Stomach (tissue), 19 donors: ENCODE measurements at places on chromosomes 11 and 22. TPM values are rescaled to one million over a fixed set of nuclear protein-coding genes. Genes with fewer than 3 reads are reported as not detected.
A peak's percentile ranks its signal among the peaks of the same experiment; 100 is the strongest.

The C11orf86 gene
- not detected for total RNA-seq

The DGAT2 gene
- total RNA-seq: not detected

The PDE3B gene
- total RNA-seq: 49.2 TPM

The KRTAP5-8 gene
- not detected for total RNA-seq

The SLC43A3 gene
- total RNA-seq: 1.2 TPM

The TP53I11 gene
- total RNA-seq: 27.4 TPM

The OR5T3 gene
- total RNA-seq: not detected

The OR8D1 gene
- total RNA-seq: not detected

The SLC35E4 gene
- total RNA-seq: 4.1 TPM

- DNase-seq: no peak
- H3K4me1 ChIP-seq: no peaks in the 10 kb centered on the region
- no peak overlapping the region for H3K4me3 ChIP-seq
- no peaks in the 10 kb centered on the region for H3K27me3 ChIP-seq
- H3K36me3 ChIP-seq: no peaks in the 10 kb centered on the region
- H3K27ac ChIP-seq: no peak overlapping the region
Measured at GRCh38 chr11:92413757-92414513, 189.3 kb downstream of the FAT3 start.

GRCh38 chr11:131951121-131951520, 580.7 kb downstream of the NTM start:
- H3K36me3 ChIP-seq: no peaks in the 10 kb centered on the region
- no peak for DNase-seq
- H3K4me1 ChIP-seq: no peaks in the 10 kb centered on the region
- H3K27me3 ChIP-seq: no peaks in the 10 kb centered on the region
- no peak overlapping the region for H3K27ac ChIP-seq
- H3K4me3 ChIP-seq: no peak overlapping the region

- no peak overlapping the region for H3K4me3 ChIP-seq
- DNase-seq: peak; percentile 59
- H3K4me1 ChIP-seq: no peaks in the 10 kb centered on the region
- no peaks in the 10 kb centered on the region for H3K27me3 ChIP-seq
- H3K36me3 ChIP-seq: no peaks in the 10 kb centered on the region
- H3K27ac ChIP-seq: no peak overlapping the region
Measured at GRCh38 chr11:83508804-83509203, 222.6 kb upstream of the CCDC90B start.

DNA sequence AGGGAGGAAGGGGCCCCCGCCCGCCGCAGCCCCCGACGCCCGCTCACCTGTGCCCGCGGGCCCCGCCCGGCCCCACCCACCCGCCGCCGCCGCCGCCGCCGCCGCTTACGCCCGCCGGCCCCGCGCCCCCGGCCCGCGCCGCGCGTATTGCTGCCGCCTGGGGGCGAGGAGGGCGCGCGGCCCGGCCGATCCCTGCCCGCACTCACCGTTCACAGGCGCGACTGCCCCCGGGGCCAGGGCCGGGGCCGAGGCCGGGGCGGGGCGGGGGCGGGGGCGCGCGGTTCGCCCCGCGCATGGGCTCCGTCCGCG, 212 bp downstream of the HRAS start:
- no peak for DNase-seq
- peak overlapping the region; percentile 70 for H3K27ac ChIP-seq
- H3K36me3 ChIP-seq: peaks cover 13% of the 10 kb centered on the region
- peak overlapping the region; percentile 65 for H3K4me3 ChIP-seq
- H3K4me1 ChIP-seq: peaks cover 50% of the 10 kb centered on the region

DNA sequence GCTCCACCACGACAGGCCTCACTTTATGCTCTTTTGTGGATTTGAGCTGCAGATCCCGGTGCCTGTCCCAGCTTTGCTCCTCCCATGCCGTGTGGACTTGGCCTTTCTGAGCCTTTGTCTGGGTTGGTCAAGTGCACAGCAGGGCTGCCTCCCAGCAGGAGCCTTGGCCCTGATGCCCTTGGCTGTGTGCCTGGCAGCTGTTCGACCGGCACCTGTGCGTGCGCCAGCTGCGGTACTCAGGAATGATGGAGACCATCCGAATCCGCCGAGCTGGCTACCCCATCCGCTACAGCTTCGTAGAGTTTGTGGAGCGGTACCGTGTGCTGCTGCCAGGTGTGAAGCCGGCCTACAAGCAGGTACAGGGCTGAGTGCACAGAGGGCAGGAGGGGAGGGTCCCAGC, 46.5 kb downstream of the MYO7A start:
- H3K36me3 ChIP-seq: no peaks in the 10 kb centered on the region
- no peak for DNase-seq
- H3K4me3 ChIP-seq: no peak overlapping the region
- H3K27me3 ChIP-seq: no peaks in the 10 kb centered on the region
- no peak overlapping the region for H3K27ac ChIP-seq
- peaks cover 4% of the 10 kb centered on the region for H3K4me1 ChIP-seq

DNA sequence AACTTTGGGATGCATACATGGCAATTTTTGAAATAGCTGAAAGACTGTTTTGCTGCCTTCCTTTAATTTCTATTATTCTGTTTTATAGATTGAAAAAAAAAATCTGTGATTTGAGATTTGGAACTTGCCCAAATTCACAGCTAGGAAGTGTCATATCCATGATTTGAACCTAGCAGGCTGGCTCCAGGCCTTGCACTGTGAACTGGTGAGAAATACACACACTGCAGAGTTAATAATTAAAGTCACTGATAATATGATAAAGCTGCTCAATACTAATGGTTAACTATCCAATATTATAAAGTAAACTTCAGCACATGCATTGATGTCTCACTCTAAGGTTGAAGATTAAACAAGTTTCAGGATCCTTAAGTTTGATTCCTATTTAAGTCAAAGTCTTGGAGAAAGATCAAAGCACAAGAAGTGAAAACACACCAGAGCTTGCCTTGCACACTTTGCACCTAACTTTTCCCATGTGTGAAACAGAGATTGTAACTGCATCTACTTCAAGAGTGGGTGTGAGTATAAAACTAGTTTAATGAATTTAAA, 150.6 kb upstream of the CCDC179 start:
- peak; percentile 31 for DNase-seq
- H3K27me3 ChIP-seq: no peaks in the 10 kb centered on the region
- H3K36me3 ChIP-seq: no peaks in the 10 kb centered on the region
- no peak overlapping the region for H3K27ac ChIP-seq
- H3K4me3 ChIP-seq: no peak overlapping the region

DNA sequence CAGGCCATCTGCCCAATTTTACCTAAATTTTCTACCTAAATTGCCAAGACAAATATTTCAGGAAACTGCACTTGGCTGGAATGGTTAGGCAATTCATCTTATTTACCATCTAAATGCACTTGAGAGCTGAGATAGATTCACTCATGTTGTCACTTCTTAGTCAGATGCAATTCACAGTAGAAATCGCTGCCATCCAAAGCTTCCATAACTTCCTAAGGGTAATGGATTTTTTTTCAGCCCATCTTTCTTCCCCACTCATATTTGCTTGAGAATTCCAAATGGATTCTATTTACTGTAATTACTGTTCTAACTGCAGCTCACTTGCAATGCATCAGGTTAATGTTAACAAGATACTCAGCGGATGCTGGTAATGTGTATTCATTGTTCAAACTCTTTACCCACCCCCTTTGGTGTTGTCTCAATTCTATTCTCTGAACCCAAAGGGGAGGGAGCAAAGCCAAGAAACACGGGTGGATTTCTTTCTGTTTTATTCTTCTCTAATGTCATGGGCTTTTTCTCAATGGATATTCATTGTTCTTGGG, 96.0 kb downstream of the TENM4 start:
- no peaks in the 10 kb centered on the region for H3K4me1 ChIP-seq
- no peak for DNase-seq
- H3K27ac ChIP-seq: no peak overlapping the region
- H3K27me3 ChIP-seq: no peaks in the 10 kb centered on the region
- no peak overlapping the region for H3K4me3 ChIP-seq
- no peaks in the 10 kb centered on the region for H3K36me3 ChIP-seq

- DNase-seq: no peak
- H3K4me3 ChIP-seq: no peak overlapping the region
- peak overlapping the region; percentile 3 for H3K27ac ChIP-seq
- no peaks in the 10 kb centered on the region for H3K36me3 ChIP-seq
Measured at GRCh38 chr11:75635066-75635862, 33.6 kb downstream of the MAP6 start.

DNA sequence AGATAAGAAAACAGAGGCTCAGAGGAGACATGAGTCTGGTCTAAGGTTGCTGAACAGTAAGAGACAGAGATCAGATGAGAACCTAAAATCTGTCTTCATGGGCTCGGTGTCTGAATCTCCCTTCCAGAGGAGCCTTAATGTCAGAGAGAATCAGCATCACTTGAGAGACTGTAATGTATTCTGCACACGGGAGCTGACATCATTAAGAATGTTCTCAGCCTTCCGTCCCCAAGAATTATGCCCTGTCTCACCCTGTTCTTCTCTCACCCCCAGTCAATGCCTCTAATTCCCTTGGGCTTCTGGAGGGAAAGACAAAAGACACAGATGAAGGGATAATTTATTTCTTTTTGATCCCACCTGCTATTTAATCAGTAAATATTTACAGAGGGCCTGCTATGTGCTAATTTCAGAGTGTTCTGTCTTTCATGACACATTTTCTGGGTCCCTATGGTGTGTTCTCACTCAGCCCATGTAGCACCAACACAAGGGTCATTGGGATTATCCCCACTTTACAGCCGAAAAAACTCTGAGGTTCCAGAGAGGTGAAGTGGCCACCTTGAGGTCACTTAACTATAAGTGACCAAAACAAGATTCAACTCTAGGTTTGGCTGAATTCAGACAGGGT, 61.8 kb downstream of the CD82 start:
- H3K4me3 ChIP-seq: no peak overlapping the region
- no peak overlapping the region for H3K27ac ChIP-seq
- H3K36me3 ChIP-seq: no peaks in the 10 kb centered on the region
- H3K4me1 ChIP-seq: peaks cover 35% of the 10 kb centered on the region
- no peaks in the 10 kb centered on the region for H3K27me3 ChIP-seq
- peak; percentile 18 for DNase-seq

DNA sequence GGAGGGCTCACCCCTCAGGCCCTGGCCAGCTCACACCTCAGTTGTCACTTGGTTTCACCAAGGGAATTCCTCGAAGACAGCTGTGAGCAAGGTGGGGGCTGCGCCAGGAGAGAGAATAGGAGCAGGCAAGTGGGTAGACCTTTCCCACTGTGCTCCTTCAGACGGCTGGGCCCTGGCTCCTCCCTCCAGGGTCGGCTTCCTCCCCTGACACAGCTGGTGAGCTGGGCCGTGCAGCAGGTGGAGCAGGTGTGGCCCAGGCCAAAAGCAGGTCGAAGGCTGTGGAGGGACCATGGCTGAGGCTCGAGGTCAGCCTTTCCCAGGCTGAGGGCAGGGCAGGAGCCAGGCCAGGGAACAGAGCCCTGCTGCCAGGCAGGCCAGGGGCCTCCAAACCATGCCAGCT, 12.5 kb upstream of the MYRF start:
- peaks cover 44% of the 10 kb centered on the region for H3K36me3 ChIP-seq
- peaks cover 9% of the 10 kb centered on the region for H3K4me1 ChIP-seq
- no peak overlapping the region for H3K4me3 ChIP-seq
- no peaks in the 10 kb centered on the region for H3K27me3 ChIP-seq
- H3K27ac ChIP-seq: no peak overlapping the region
- DNase-seq: no peak

- no peaks in the 10 kb centered on the region for H3K27me3 ChIP-seq
- peak overlapping the region; percentile 53 for H3K27ac ChIP-seq
- H3K4me3 ChIP-seq: peak overlapping the region; percentile 74
Measured at GRCh38 chr22:50184004-50184901, 1.5 kb upstream of the TRABD start.

DNA sequence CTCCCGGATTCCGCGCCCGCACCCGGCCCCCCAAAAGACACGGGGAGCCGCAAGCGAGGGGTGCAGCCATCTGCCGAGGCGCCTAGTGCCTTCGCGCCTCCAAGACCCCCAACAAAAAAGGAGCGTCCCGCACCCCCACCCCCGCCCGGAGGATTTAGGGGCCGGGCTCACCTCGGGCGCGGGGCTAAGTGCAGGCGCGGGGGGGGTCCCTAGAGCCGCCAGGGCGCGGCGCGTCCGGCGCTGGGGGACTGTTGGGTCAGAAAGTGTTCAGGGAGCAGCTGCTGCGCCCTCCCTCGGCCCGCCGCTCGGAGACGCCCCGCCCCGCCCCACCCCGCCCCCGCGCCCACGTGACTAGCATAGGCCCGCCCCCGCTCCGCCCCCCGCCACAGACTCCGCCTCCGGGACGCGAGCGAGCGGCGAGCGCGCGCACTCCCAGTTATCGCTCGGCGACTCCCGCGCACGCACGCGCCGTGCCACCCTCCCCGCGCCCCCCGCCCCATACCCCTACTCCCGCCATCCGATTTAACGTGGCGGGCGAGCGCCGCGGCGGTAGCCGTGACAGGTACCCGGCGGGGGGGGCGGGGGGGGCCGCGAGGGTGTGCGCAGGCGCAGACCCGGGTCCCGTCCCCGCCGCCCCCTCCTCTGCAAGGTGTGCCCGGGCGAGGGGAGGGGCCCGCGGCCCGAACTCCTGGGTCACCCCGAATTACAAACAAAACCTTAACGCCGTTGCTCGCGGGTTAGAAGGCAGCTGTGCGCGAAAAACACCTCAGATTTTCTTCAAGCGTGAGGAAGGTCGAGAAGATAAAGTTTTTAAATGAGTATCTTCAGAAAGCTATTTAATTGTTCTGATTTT, 56.2 kb downstream of the KCNJ4 start:
- peak overlapping the region; percentile 80 for H3K4me3 ChIP-seq
- peaks cover 7% of the 10 kb centered on the region for H3K4me1 ChIP-seq
- no peaks in the 10 kb centered on the region for H3K27me3 ChIP-seq
- H3K36me3 ChIP-seq: no peaks in the 10 kb centered on the region

DNA sequence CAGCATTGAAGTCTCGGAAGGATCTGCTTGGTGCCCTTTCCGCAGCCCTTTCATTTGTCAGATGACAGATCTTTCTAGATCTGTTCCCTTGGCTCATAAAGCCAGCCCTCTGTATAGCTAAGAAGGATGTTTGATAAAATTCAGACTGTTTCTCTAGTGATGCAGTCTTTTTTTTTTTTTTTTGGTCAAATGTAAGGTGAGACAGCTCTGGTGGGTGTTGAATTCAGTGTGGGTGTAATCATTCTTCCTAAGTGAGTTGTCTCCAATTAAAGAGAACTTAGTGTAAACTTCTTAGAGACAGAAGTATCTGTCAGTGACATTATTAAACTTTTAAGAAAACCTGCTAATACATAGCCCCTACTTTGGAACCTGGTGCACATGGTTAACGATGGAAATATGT, 53.3 kb downstream of the AAMDC start:
- H3K27ac ChIP-seq: no peak overlapping the region
- no peak for DNase-seq
- peaks cover 95% of the 10 kb centered on the region for H3K36me3 ChIP-seq
- H3K4me3 ChIP-seq: no peak overlapping the region

GRCh38 chr11:18321578-18321968, 367 bp downstream of the HPS5 start:
- no peaks in the 10 kb centered on the region for H3K27me3 ChIP-seq
- H3K36me3 ChIP-seq: peaks cover 12% of the 10 kb centered on the region
- H3K4me3 ChIP-seq: peak overlapping the region; percentile 90
- DNase-seq: no peak
- peak overlapping the region; percentile 91 for H3K27ac ChIP-seq

- peaks cover 5% of the 10 kb centered on the region for H3K27me3 ChIP-seq
- H3K4me3 ChIP-seq: no peak overlapping the region
- peak; percentile 90 for DNase-seq
- peaks cover 4% of the 10 kb centered on the region for H3K36me3 ChIP-seq
- H3K4me1 ChIP-seq: peaks cover 27% of the 10 kb centered on the region
Measured at GRCh38 chr11:2531277-2531986, 86.6 kb downstream of the KCNQ1 start.

GRCh38 chr11:48384670-48385069, 18.4 kb upstream of the OR4C5 start:
- H3K36me3 ChIP-seq: no peaks in the 10 kb centered on the region
- no peaks in the 10 kb centered on the region for H3K27me3 ChIP-seq
- no peak overlapping the region for H3K4me3 ChIP-seq
- H3K4me1 ChIP-seq: no peaks in the 10 kb centered on the region
- no peak for DNase-seq

- H3K4me1 ChIP-seq: no peaks in the 10 kb centered on the region
- H3K27ac ChIP-seq: peak overlapping the region; percentile 26
- H3K4me3 ChIP-seq: no peak overlapping the region
- H3K36me3 ChIP-seq: no peaks in the 10 kb centered on the region
Measured at GRCh38 chr11:12066799-12067508, 43.4 kb upstream of the MICAL2 start.
